ENCODE measurements at places on chromosomes 16 and 17. TPM values are rescaled to one million over a fixed set of nuclear protein-coding genes. Genes with fewer than 3 reads are reported as not detected.

DNA sequence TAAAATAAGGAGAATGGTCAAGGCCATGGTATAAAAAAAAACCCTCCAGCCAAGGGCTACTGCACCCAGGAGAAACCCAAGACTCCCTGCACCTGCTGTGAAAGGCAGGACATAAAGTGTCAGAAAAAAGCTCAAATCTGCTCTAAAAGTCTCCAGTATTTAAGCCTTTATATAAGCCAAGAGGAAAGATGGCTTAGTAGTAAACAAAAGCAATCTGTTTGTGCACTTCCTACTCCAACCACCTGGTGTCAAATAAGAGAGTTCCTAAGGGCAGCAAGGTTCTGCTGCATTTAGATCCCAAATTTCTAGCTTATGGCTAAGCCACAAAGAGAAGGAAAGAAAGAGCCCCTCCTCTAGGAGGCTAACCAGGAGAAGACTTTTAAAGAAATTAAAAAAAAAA lies 20.6 kb downstream of the ACSM1 start:
- DNase-seq, result no peak

DNA sequence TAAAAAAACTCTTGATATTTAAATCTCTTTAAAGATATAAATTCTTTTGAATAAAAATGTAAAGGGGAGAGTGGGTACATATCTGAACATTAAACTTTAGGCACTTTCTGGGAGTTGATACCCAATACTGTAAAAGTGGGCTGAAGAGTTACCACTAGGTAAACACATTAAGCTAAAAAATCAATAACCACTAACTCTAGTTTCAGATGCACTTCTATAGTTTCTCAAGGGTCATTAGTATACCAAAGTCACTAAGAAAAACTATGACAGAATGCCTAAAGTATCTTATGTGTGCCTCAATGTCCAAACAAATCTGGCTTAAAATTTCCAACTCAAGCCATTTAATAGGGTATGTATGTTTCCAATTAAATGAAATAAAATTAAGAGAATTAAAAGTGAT lies 13.1 kb upstream of the CFDP1 start:
- DNase-seq, result no peak

- DNase-seq, result no peak
Observed at GRCh38 chr17:48679385-48680096, 42.8 kb downstream of the PRAC1 start.

Gene CMTM4
- total RNA-seq, result 52.5 TPM
